ENCODE measurements at places on chromosomes 3 and 15.

DNA sequence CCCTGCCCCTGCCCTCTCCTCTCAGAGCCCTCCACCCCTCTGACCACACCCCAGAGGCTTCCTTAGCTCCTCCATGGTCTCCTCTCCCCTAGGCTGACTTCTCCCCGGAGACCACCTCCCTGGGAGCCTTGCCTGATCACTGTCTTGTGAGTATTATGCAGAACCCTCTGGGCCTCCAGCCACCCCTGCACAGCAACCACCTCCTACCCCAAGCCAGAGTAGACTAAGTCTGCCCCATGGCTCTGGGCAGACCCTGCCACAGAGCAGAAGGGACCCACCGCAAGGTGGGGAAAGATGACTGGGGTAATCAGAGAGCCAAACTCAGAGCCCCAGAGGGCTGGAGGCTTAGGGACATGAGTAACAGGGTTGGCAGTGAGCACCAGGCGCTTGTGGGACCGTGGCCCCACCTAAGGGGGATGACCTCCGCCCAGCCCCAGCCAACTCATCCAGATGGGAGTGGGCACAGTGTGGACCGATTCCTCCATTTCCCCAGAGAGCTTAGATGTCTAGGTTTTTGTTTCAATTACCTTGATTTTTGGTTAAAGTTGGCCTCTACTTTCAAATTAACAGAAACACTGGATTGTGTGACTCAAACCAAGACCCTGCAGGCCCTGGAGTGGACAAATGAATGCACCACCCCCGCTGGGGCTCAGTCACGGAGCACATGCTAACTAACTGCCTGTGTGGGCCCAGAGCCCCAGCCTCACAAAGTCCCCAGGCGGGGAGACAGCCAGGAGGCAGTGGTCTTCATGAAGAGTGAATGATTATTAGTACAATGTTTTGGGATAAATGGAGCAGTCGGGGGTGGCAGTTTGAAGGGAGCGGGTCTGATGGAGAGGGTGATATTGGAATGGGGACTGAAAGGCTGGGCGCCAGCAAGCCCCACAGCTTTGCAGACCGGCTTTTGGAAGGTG lies 119.4 kb upstream of the PRR20G start:
- no peak for DNase-seq

DNA sequence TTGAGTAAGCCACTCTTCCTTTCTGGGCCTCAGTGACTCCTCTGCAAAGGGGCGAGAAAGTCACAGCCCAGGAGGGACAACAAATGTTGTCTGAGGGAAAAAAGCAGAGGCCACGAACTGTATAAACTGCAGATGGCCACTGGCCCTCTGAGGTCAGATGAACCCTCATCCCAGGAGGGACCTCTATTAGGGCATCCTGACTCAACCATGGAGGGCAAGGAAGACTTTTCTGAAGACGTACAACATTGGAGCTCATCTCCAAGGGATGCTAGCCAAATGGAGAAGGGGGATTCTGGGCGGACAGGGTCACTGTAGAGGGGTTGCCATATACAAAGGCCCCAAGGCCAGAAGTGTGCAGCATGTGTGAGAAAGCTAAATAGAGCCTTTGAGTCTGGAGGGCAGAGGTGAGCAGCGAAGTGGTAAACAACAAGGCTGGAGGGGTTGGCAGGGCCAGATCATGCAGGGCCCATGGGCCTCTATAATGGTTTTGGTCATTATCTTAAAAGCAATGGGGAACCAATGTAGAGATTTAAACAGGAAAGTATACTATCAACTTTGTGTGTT lies 16.7 kb downstream of the GRAMD2A start:
- no peak for DNase-seq

DNA sequence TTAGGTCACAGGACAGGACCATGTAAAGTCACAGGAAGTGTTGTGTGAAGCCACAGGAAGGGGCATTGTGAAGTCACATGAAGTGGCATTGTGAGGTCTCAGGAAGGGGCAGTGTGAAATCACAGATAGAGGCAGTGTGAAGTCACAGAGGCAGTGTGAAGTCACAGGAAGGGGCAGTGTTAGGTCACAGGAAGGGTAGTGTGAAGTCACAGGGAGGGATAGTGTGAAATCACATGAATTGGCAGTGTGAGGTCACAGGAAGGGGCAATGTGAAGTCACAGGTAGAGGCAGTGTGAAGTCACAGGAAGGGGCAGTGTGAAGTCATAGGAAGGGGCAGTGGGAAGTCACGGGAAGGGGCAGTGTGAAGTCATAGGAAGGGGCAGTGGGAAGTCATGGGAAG lies 37.9 kb downstream of the GASK1A start:
- no peak for DNase-seq

- DNase-seq: peak; percentile 14
Measured at GRCh38 chr3:172061724-172062184, 22.4 kb downstream of the FNDC3B start.

DNA sequence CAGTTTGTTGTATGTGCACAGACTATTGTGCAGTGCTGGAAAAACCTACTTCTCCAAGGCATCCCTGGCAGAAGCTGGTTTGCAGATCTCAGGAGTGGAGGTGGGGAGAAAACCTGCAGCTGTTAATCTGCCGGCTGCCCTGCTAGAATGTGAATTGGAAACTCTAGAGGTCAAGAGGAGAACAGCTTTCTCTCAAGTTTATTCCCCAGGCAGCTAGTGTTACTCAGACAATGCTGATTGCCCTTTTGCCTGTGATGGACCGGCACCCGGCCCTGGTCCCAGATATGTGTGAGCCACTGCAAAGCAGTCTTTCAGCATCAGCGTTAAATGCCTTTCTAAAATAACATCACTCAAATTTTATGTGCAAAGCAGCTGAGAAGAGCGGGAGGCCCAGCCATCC lies 129.7 kb upstream of the TPM1 start:
- DNase-seq: no peak

DNA sequence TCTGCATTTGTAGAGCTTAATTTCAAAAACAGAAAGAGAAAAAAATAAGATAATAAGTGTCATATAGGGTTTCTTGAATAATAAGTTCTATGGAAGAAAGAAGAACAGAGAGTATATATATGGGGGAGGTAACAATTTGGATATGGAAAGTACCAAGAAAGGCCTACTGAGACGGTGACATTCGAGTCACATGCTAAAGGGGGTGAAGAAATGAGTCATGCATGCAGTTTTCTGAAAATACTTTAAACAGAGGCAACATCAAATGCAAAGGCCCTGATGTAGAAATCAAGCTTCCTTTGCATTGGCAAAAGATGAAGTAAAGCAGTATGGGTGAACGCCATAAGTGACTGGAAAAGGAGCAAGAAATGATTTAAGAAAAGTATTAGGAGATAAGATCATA lies 371.6 kb upstream of the ZNF385D start:
- no peak for DNase-seq

- DNase-seq: no peak
Measured at GRCh38 chr3:134054231-134054630, 24.5 kb upstream of the SLCO2A1 start.

- DNase-seq: no peak
Measured at GRCh38 chr3:94071713-94072284, 8.9 kb downstream of the NSUN3 start.

DNA sequence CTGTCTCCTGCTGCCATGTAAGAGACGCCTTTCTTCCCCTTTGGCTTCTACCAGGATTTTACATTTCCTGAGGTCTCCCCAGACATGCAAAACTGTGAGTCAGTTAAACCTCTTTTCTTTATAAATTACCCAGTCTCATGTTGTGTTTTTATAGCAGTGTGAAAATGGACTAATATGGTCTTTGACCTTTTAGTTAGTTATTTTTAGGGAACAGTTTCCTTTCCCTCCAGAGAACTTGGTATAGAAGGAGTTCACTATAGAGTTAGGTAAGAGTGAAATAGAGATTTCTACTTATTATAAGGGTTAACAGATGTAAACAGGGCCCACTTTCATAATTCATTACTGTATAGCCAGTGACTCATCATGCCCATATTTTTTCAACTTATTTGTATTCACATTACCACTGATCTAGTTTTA lies 170.9 kb downstream of the UNC13C start:
- DNase-seq: no peak

GRCh38 chr15:69940441-69941300 lies 157.0 kb downstream of the TLE3 start:
- no peak for DNase-seq

GRCh38 chr3:190288836-190289235 lies 33.4 kb downstream of the CLDN1 start:
- DNase-seq: no peak
